ENCODE measurements at places on chromosomes 13 and 19. TPM values are rescaled to one million over a fixed set of nuclear protein-coding genes. Genes with fewer than 3 reads are reported as not detected.

GRCh38 chr13:114155926-114156883, 22.9 kb upstream of the CFAP97D2 start:
- no peak for DNase-seq

Gene SOX1
- total RNA-seq = not detected

DNA sequence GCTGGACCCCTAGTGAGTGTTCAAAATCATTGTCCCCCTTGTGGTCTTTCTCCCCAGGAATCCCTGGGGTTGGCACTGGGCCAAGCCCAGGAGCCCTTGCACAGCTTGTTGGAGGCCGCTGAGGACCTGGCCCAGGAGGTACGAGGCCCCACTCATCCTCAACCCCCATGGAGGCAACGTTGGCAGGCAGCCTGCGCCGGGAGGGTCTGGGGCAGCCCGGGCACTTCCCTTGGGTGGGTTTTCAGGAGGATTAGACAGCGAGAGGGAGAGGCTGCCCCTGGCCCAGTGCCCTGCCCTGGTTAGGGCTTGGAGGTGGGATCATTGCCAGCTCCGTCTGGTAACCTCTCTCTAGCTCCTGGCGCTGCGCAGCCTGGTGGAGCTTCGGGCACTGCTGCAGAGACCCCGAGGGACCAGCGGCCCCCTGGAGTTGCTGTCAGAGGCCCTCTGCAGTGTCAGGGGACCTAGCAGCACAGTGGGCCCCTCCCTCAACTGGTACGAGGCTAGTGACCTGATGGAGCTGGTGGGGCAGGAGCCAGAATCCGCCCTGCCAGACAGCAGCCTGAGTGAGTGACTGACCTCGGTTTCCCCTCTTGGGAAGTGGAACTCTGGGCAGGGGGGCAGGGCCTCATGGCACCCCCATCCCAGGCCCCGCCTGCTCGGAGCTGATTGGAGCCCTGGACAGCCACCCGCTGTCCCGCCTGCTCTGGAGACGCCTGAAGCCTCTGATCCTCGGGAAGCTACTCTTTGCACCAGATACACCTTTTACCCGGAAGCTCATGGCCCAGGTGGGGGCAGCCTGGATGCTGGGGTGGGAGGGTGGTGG, 3.0 kb downstream of the ABCA7 start:
- DNase-seq = no peak

- DNase-seq = peak; percentile 54
Measured at GRCh38 chr13:42041011-42041683, 7.3 kb upstream of the DGKH start.

DNA sequence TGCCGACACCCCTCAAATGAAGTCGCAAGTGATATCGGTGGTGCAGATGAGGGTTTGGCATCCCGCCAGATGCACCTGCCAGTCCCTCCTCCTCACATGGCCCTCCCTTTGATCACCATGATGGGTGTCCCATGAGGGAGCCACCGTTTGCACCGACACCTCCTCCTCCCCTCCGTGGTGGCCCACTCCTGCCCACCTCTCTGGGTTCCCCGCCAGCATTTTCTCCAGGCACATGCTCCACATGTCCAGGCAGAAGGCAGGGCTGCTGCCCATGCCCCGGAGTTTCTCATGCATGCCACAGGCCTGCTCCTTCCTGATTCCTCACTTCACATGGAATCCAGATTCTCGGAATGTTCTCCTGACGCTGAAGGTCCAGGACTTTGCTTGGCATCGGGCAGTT, 49.3 kb downstream of the COL4A2 start:
- no peak for DNase-seq

DNA sequence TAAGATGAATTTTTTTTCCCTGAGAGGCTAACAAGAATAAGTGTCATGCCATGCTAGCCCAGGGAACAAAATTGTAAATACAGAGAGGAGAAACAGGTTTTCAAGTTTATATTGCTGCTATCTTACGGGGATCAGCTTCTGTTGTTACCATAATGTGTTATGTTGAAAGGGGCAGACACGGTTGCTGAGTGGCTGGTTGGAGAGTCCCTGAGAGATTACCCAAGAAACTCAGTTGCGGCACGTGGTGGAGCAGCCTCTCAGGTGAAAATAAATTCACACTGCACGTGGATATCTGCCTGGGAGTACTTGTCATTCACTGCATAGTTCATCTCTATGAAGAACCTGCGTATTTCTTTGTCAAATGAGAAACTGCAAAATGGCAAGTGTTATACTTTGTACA, 293.6 kb downstream of the TDRD3 start:
- DNase-seq = no peak

Gene LMTK3
- total RNA-seq = not detected

DNA sequence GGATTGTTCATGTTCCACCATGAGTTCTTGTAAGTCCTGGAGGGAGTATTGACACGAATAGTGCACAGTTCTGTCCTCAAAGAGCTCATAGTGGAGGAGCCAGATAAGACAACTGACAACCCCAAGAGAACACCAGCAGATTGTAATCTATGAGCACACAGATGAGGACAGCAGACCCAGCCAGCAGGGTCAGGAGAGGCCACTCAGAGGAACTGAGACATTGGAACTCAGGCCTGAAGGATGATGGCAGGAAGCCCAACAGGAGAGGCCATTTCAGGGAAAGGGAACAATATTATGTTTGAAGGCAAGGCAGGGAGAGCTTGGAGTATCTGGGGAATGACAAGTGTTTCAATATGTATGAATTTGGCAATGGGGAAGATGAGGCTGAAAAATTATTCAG, 63.7 kb upstream of the IPO5 start:
- peak; percentile 20 for DNase-seq

Gene CYP2A6
- not detected for total RNA-seq

DNA sequence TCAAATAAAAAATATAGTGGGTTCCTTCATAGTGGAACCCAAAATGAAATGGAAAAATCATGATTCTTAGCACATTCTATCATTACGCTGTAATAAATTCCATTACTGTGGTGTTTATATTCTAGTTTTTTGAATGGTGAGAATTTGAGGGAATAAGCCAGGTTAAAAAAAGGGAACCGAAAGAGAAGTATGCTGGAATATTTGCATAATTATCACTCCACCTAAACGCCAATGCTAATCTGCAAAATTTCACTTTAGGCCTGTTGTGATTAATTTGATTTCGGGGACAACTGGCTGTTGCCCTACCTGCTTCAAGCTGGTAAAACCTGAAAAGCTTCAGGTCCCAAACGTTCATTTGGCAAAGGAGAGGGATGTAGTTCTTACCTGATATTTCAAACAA, 32.1 kb upstream of the SCEL start:
- no peak for DNase-seq

DNA sequence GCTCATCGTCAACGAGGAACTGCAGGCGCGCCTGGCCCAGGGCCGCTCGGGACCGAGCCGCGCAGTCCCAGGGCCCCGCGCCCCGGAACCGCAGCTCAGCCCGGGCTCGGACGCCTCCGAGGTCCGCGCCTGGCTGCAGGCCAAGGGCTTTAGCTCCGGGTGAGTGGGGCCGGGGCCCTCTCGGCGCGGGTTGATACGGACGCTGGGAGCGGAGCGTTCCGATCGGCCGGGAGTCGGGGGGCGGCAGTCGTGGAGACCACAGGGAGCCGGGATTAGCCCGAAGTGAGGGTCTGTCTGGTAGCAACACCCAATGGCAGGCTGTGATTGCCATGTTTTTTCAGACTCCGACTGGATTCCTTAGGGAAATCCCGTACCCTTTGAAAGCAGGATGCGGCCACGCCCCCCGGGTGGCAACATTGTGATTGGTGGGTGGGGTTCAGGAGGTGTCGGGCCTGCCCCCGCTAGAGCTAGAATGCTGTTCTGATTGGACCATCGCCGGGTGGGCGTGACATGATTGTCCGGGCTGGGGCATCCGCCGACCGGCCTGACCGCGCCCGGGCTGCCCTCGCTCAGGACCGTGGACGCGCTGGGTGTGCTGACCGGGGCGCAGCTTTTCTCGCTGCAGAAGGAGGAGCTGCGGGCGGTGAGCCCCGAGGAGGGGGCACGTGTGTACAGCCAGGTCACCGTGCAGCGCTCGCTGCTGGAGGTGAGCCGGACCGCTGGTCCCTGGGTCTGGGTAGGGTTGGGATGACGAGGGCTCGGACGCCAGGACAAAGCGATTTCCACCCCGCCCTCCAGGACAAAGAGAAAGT, 11.3 kb downstream of the EPS8L1 start:
- DNase-seq = peak; percentile 87

Gene CD209
- not detected for total RNA-seq

DNA sequence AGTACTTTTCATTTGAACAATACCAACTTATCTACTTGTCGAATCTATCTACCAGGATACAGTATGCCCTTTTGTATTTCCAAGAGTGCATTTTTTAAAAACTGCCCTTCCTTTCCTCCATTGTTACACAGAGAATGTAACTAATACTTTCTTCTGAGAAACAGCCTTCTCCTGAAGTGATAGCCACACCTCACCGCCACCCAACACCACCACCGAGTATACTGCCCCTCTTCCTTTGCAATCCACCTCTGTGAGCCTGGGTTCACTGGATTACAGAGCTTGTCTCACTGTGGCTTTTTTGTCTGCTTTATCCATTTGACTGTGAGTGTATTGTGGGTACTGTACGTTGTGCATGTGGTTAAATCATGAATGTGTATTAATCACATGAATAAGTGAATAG, 305.4 kb downstream of the KLF12 start:
- no peak for DNase-seq

DNA sequence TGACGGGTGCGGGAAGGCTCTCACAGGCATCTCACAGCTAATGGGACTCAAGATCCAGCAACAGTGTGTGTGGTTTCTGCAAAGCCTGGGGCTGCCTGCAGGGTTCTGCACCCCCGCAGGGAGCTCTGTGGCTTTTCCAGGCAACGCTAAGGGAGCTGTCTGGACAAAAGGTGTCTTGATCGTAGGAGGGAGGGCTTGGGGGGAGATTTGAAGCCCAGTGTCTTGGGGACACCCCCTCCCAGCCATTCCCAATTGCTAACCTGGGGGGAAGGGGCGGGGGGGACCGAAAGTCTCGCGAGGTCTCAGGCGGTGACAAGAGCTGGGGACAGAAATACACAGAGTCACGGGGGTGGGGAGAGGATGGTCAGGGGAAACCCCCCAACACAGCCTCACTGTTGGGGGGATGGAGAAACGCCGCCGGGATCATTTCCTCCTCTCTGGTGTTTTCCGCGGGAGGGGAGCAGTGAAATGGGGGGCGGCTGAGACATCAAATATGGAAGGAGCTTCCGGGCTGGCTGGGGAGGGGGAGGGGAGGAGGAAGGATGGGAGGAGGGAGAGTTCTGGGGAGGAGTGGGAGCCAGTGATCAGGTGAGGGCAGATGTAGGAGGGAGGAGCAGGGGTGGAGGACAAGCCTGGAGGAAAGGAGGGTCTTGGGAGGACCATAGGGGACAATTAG, 13.3 kb downstream of the KCNC3 start:
- no peak for DNase-seq

Gene F2RL3
- total RNA-seq = not detected

Gene YJEFN3
- total RNA-seq = 0.45 TPM

Gene DZIP1
- total RNA-seq = 20.1 TPM

DNA sequence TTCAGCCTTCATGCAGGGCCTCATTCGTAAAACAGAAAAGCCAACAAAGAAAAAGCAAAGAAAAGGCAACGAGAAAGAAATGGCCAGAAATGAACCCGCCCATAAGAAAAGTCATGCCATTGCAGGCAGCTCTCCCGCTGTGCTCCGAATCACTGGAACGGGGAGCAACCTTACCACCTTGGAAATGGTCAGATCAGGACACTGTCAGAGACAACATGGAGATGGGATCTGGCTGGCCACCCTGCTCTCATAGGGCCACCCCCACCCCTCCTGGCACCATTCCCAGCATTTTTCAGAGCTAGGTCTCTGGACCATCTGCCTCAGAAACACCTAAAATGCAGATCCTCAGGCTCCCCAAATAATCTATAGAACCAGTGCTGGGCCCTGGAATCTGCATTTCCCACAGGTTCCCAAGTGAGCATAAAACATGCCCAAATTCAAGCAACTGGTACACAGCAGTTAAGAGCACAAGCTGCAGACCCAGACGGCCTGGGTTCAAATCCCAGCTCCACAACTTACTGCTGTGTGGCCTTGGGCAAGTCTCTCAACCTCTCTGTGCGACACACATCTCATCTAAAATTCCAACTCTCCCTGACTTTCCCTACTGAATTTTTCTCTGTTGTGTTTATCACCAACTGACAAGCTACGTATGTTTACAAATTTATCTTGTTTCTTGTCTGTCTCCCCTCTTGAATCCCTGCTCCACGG, 151.6 kb downstream of the IER2 start:
- DNase-seq = no peak

DNA sequence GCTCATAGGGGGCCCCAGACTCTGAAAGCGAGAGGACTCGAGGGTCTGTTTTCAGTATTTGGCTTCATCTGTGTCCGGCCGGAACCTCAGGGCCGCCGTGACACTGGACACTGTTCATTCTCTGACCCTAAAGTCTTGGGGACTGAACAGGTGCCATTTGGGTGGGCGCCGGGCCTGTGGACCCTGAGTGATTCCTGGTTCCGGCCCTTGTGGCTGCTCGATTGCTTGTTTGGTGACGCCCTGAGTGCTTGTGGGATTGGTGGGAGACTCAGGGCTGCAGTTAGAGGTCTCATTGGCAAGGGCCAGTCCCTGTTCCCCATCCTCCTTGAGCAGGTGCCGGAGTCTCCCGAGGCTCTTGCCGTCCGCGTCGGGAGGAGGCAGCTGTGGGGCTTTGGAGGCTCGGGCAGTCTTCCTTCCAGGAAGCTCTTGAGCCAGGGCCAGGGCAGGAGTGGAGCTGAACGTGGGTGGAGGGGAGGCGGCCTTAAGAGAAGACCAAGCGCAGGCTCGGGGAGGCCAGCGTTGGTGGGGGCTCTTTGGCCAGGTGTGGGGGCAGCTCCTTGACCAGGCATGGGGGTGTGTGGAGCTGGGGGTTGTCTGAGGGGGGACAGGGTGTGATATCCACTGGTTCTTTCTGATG, 4.7 kb downstream of the PTBP1 start:
- peak; percentile 67 for DNase-seq

Gene C3
- total RNA-seq = 93.5 TPM

GRCh38 chr19:38556521-38557174, 61.1 kb downstream of the MAP4K1 start:
- no peak for DNase-seq

DNA sequence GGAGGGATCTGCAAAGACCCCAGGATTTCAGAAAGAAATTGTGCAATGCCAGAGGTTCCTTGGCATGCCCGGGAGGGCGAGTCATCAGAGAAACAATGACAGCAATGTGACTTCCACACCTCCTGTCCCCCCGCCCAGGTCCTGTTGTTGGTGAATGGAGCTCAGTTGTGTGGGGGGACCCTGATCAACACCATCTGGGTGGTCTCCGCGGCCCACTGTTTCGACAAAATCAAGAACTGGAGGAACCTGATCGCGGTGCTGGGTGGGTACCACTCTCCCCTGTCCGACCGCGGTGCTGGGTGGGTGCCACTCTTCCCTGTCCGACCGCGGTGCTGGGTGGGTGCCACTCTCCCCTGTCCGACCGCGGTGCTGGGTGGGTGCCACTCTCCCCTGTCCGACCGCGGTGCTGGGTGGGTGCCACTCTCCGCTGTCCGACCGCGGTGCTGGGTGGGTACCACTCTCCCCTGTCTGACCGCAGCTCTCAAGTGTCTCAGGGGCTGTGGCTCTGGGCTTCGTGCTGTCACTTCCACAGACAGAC, 5.2 kb upstream of the F10 start:
- no peak for DNase-seq

Measured in fibroblast of the aortic adventitia (primary cell).